Activated CD4-positive, alpha-beta T cell treated with anti-CD3 and anti-CD28 coated beads, Interleukin-2, amount 10 ng/mL, durations not matched to agents 7 days and 5 days (primary cell): ENCODE measurements at places on chromosomes 16 and 17. TPM values are rescaled to one million over a fixed set of nuclear protein-coding genes. Genes with fewer than 3 reads are reported as not detected.

The TNFRSF12A gene
- total RNA-seq, result 2.1 TPM

- H3K27ac ChIP-seq, result no peak overlapping the region
- no peaks in the 10 kb centered on the region for H3K27me3 ChIP-seq
- no peak for DNase-seq
- no peak overlapping the region for H3K4me3 ChIP-seq
These were observed 31.9 kb downstream of the PLCG2 start for GRCh38 chr16:81810894-81811538.

The TSPAN10 gene
- total RNA-seq, result 0.75 TPM

GRCh38 chr17:80605326-80606066 lies 60.9 kb downstream of the RPTOR start:
- H3K4me1 ChIP-seq, result peaks cover 77% of the 10 kb centered on the region
- peak overlapping the region; percentile 83 for H3K27ac ChIP-seq
- H3K4me3 ChIP-seq, result peak overlapping the region; percentile 1
- H3K36me3 ChIP-seq, result peaks cover 30% of the 10 kb centered on the region
- DNase-seq, result peak; percentile 33

DNA sequence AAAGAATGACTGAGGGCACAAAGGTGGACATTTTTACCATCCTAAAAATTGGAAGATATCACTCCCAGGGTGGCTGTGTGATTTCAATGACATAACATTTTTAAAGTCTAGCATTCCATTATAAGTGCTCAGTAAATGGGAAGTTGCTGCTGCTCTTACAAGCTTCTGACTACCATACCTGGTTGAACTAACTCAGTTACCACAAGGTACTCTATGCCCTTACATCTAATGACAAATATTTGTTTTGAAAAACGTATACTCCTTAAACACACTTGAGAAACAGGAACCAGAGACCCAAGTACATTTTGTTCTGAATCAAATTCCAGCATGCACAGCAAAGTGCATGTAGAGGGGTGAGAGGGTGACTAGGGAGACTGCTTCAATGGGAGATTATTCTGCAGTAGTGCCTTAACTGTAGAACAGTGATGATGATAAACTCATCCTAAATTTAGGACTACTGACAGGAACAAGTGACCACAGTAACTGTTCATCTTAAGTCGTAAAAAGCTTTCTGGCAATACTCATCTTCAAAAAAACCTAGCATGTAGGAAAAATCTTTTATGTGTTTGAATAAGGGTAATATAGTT lies 83.5 kb downstream of the KANSL1 start:
- no peak overlapping the region for H3K27ac ChIP-seq
- peaks cover 7% of the 10 kb centered on the region for H3K36me3 ChIP-seq
- H3K4me1 ChIP-seq, result peaks cover 35% of the 10 kb centered on the region
- no peak overlapping the region for H3K4me3 ChIP-seq

The AMDHD2 gene
- 45.8 TPM for total RNA-seq

GRCh38 chr16:89890886-89891657 lies 17.7 kb downstream of the TCF25 start:
- H3K36me3 ChIP-seq, result peaks cover 44% of the 10 kb centered on the region
- no peak overlapping the region for H3K4me3 ChIP-seq
- DNase-seq, result no peak
- H3K4me1 ChIP-seq, result peaks cover 16% of the 10 kb centered on the region

DNA sequence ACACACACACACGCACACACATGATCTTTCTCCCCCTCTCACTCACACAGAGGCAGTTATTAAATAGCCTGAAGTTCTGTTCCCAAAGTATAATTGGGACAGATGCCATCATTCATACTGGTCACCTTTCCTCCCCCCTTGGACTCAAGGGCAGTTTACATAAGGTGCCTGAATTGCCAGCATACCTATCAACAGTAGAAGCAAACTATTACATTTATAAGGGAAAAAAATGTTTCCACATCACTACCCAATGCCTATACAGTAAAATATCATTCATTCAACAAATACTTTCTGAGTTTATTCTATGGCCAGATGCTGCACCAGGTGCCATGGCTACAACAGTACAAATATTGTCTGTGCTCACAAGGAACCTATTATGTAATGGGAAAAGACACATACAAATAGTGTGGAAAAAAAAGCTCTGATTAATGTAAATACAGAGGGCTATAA lies 6.3 kb downstream of the CNTD1 start:
- H3K27me3 ChIP-seq, result peaks cover 5% of the 10 kb centered on the region
- DNase-seq, result no peak

DNA sequence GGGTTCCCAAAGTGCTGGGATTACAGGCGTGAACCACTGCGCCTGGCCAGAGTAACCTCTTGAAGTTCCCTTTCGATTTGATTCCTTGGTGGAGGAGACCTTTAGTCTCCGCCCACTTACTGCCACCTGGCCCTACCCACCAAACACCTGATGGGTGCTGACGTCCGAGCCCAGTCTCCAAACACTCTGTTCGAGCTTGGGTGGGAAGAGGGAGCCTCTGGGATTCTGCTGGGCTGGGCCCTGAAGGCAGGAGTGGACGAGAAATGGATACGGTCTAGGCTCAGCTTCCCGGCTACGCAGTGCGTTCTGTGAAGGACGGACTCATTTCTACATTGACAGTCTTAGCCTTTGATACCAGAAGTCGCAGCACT lies 870 bp upstream of the ITGA3 start:
- H3K4me1 ChIP-seq, result peaks cover 41% of the 10 kb centered on the region
- no peaks in the 10 kb centered on the region for H3K36me3 ChIP-seq
- H3K27me3 ChIP-seq, result peaks cover 11% of the 10 kb centered on the region
- peak overlapping the region; percentile 84 for H3K4me3 ChIP-seq

The C1QTNF1 gene
- not detected for total RNA-seq

The CDRT15L2 gene
- not detected for total RNA-seq

GRCh38 chr17:18008496-18009268 lies 30.3 kb downstream of the ATPAF2 start:
- peaks cover 6% of the 10 kb centered on the region for H3K4me1 ChIP-seq
- no peak for DNase-seq
- no peaks in the 10 kb centered on the region for H3K27me3 ChIP-seq
- no peak overlapping the region for H3K4me3 ChIP-seq
- peaks cover 2% of the 10 kb centered on the region for H3K36me3 ChIP-seq

GRCh38 chr16:24917236-24917635 lies 71.5 kb downstream of the SLC5A11 start:
- H3K27ac ChIP-seq, result no peak overlapping the region
- H3K4me3 ChIP-seq, result no peak overlapping the region
- no peaks in the 10 kb centered on the region for H3K27me3 ChIP-seq
- no peak for DNase-seq
- H3K36me3 ChIP-seq, result peaks cover 23% of the 10 kb centered on the region

DNA sequence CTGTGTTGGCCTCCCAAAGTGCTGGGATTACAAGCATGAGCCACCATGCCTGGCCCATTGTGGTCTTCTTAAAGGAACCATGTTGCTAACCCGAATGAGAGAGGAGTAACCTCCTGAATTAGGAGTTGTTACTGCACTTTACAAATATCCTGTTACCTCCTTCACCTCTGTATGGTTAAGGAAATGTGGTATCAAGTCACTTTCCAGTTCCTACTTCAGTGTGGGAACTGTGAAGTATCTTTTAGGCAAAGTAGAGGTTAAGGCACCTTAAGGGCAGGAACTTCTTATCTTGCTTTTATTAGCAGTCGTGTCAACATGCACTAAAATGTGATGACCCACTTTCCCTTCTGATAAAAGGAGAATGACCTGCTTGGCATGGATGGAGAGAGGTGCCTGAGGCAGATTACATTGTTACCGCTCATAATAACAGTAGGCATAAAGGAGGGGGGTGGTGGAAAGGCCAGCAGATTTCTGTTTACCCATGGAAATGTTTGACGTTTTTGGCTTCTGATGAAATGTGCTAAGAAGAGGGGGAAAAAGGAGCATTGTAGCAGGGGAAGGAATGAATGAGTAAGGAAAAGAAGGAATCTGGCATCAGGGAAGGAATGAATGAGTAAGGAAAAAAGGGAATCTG lies 28.5 kb downstream of the FTO start:
- H3K27ac ChIP-seq, result no peak overlapping the region
- H3K4me3 ChIP-seq, result no peak overlapping the region
- peaks cover 6% of the 10 kb centered on the region for H3K36me3 ChIP-seq
- no peaks in the 10 kb centered on the region for H3K27me3 ChIP-seq
- DNase-seq, result no peak

- H3K27ac ChIP-seq, result no peak overlapping the region
- H3K36me3 ChIP-seq, result peaks cover 32% of the 10 kb centered on the region
- H3K27me3 ChIP-seq, result no peaks in the 10 kb centered on the region
- no peak overlapping the region for H3K4me3 ChIP-seq
These were observed 133.1 kb downstream of the ABCC6 start for GRCh38 chr16:16090238-16090637.

- H3K27ac ChIP-seq, result no peak overlapping the region
- peak overlapping the region; percentile 79 for H3K4me3 ChIP-seq
- peaks cover 32% of the 10 kb centered on the region for H3K4me1 ChIP-seq
These were observed 2.5 kb downstream of the ARHGAP27 start for GRCh38 chr17:45430006-45430737.

DNA sequence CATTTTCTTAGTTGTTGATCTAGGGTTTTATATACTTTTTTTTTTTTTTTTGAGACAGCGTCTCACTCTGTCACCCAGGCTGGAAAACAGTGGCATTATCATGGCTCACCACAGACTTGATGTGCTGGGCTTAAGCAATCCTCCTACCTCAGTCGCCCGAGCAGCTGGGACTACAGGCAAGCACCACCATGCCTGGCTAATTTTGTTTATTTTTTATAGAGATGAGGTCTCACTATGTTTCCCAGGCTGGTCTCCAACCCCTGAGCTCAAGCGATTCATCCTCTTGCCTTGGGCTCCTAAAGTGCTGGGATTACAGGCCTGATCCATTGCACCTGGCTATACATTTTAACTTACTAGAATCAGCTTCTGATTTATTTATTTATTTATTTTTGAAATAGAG lies 34.2 kb upstream of the ATP2A3 start:
- H3K4me1 ChIP-seq, result no peaks in the 10 kb centered on the region
- H3K27me3 ChIP-seq, result peaks cover 27% of the 10 kb centered on the region
- no peak overlapping the region for H3K4me3 ChIP-seq
- H3K36me3 ChIP-seq, result no peaks in the 10 kb centered on the region

The NXN gene
- 0.65 TPM for total RNA-seq

- H3K36me3 ChIP-seq, result no peaks in the 10 kb centered on the region
- no peak overlapping the region for H3K4me3 ChIP-seq
- H3K4me1 ChIP-seq, result no peaks in the 10 kb centered on the region
- peaks cover under 1% of the 10 kb centered on the region for H3K27me3 ChIP-seq
- H3K27ac ChIP-seq, result no peak overlapping the region
- DNase-seq, result no peak
These were observed 43.5 kb downstream of the HS3ST2 start for GRCh38 chr16:22857296-22858025.

GRCh38 chr16:57107321-57107922 lies 15.0 kb downstream of the CPNE2 start:
- no peak for DNase-seq
- peaks cover 25% of the 10 kb centered on the region for H3K4me1 ChIP-seq
- no peak overlapping the region for H3K27ac ChIP-seq
- H3K36me3 ChIP-seq, result no peaks in the 10 kb centered on the region

The RPS6KB1 gene
- 50.3 TPM for total RNA-seq

- no peaks in the 10 kb centered on the region for H3K27me3 ChIP-seq
- H3K4me1 ChIP-seq, result peaks cover 45% of the 10 kb centered on the region
- DNase-seq, result peak; percentile 18
- H3K36me3 ChIP-seq, result no peaks in the 10 kb centered on the region
- peak overlapping the region; percentile 86 for H3K27ac ChIP-seq
These were observed 607 bp upstream of the NCOR1 start for GRCh38 chr17:16215965-16216316.

DNA sequence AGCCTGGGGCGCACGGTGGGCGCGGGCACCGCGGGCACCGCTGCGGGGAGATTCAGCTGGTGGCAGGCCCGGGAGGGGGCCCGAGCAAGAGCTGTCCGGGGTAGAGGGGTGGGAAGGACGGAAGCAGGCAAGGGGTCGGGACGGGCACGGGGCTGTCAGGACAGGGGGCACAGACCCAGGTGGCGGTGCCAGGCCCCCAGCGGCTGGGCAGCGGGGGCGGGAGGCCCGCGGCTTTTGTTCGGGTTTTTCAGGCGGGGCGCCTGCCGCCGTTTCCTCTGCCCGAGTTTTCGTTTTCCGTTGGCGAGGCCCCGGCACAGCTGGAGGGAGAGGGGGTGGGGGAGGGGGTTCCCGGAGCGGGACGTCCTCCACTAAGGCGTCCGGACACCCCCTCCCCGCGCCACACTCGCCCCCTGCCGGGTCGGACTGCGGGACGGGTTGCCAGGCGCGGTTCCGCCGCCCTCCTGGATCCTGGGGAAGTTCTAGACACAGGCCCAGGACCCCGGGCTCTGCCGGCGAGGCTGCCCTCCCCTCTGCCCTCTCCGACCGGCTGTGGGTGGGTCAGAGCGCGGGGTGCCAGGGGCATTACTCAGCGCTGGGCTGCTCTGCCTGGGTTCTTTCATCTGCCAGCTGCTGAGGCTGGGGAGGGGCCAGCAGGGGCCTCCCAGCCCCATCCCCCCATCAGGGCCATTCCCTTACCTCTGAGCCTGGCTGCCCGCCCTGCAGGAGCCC lies 543 bp downstream of the ARHGAP23 start:
- H3K36me3 ChIP-seq, result no peaks in the 10 kb centered on the region
- H3K27ac ChIP-seq, result no peak overlapping the region
- no peak for DNase-seq
- peaks cover 8% of the 10 kb centered on the region for H3K4me1 ChIP-seq
- peak overlapping the region; percentile 58 for H3K4me3 ChIP-seq
- H3K27me3 ChIP-seq, result peaks cover 22% of the 10 kb centered on the region

DNA sequence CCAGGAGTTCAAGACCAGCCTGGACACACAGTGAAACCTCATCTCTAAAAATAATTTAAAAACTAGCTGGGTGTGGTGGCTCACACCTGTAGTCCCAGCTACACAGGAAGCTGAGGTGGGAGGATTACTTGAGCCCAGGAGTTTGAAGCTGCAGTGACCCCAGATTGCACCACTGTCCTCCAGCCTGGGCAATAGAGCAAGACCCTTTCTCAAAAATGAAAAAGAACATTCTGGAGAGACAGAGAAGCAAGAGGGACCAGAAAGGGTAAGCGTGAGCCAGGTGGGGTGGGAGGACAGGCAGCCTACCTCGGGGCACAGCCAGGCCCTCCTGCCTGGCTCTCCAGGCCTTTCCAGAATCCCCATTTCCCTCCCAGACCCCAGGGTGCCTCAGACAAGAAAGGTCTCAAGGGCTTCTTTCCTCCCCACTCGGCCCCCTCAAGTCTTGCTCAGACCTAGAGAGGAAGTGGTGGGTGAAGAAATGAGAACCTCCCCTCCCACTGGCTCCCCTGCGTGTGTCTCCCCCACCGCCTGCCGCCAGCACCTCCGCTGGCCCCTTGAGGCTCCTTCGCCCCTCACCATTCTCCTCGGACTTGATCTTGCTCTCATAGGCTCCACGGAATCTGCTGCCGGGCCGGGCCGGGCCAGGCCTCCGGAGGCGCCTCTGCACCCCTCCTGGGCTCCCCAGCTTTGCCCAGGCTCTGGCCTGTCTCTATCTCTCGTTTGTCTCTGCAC lies 503 bp downstream of the C16orf54 start:
- H3K27ac ChIP-seq, result peak overlapping the region; percentile 96
- no peaks in the 10 kb centered on the region for H3K27me3 ChIP-seq
- peak; percentile 58 for DNase-seq
- peaks cover 65% of the 10 kb centered on the region for H3K36me3 ChIP-seq
- peaks cover 75% of the 10 kb centered on the region for H3K4me1 ChIP-seq

DNA sequence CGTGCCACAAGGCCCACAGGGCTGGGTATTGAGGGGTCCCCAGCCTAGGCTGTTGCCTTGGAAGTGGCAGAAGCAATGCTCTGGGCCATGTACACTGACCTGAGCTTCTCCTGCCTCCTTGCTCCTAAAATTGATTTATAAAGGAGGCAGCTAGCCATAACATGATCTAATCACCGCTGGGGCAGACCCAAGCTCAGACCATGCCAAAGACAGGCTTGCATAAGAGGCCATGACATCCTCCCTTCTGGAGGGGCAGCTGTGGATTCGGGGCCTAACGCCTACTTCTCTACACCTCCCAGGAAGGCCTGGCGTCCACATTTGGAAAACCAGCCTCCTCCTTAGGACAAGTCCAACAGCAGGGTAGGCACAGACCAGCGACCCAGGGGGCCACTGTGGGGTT lies 12.3 kb downstream of the HSD11B2 start:
- H3K36me3 ChIP-seq, result peaks cover 3% of the 10 kb centered on the region
- no peak for DNase-seq
- H3K4me3 ChIP-seq, result no peak overlapping the region
- no peaks in the 10 kb centered on the region for H3K27me3 ChIP-seq
- peak overlapping the region; percentile 28 for H3K27ac ChIP-seq
